ENCODE measurements at places on chromosomes 16 and 17.
A peak's percentile ranks its signal among the peaks of the same experiment; 100 is the strongest.

DNA sequence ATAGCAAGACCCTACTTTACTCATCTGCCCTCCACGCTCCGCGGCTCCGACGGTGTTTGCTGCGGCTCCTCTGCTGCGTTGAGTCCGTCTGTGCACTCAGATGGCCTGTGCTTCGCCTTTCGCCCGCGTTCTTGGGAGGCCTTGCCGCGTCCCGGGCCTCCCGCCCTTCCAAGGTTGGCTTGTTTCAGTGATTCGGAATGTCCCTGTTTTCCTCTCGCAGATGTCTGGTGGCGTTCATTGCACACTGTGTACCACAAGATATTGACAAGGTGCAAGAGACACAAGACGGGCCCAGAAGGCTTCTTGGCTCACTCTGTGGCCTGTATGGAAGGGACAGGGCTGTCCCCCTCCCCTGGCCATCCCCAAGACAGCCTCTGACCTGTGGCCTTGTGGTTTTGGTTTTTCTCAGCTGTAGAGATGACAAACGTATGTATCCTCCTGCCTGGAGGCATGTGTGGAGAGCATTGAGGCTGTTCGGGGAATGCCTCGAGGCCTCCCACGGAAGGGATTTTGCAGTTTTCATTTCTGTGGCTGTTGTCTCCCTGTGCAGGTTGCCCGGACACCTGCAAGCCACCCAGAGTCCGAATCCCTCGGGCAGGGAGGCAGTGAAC lies 15.4 kb downstream of the MGRN1 start:
- no peak for DNase-seq

GRCh38 chr17:82287868-82288801 lies 14.6 kb upstream of the CSNK1D start:
- no peak for DNase-seq

- DNase-seq: no peak
These were observed 60.0 kb downstream of the KLHDC4 start for GRCh38 chr16:87705771-87706277.

GRCh38 chr17:63998721-63999679 lies 849 bp downstream of the PRR29 start:
- DNase-seq: no peak

DNA sequence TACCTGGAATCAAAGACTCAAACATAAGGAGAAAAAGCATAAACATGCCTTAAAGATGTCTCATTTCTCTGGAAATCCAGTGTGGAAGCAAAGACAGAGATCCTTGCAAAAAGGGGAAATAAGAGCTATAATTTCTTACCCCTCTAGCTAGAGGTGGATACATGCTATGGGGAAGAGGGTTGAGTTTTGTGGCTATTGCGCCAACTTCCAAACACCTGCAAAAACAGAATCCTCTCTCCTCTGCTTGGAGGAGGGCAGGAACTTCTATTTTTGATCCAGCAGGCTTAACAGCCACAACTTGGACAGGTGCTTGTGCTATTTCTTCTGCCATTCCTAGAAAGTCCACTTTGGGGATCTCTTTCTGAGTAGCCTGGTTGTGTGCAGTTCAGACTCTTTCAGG lies 21.5 kb upstream of the NUDT7 start:
- no peak for DNase-seq

DNA sequence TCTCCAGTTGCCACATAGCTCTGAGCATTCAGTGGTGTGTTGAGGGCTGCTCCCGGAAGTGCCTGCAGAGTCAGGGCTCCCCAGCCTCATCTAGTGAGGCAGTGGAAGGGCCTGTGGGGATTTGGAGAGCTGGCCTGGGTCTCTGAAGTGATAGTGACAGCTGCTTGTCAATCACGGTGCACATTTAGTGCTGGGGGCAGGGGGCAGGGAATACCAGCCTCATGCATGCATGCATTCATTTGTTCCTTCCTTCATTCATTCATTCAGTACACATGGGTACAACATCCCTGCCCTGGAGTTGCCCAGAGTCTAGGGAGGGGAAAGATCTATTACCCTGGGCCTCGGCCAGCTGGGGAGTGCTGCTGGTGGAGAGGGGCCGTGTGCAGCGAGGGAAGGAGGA lies 11.3 kb upstream of the STH start:
- no peak for DNase-seq

DNA sequence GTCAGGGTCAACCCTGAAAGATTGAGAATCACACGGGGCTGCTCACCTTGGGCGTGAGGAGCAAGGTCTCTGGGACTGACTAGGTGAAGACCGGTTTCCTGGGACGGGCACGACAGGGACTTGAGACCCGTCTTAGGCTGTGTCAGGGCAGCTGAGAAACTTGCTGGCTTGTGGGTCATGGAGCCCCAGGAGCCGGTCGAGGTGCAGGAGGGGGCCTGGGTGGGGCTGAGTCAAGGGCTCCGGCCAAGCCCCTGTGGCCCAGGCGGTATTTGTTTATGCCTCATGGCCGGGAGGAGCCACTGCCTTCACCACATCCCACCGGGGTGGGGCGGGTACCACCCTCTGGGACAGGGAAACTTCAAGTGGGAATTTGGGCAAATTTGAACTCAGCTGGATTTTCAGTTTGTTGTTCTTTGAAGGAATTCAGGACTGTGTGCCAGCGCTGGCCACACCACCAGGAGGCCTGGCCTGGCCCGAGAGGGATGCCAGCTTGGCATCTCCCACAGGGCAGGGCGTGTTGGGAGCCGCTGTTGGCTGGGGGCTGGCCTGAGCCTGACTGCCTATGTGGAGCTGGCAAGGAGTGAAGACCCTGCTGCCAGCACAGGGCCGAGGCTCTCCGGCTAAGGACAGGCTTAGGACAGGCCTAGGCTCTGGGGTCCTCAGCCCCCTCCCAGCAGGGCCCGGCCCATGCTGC lies 116.1 kb downstream of the METRNL start:
- DNase-seq: peak; percentile 80
